ENCODE measurements at places on chromosomes 6 and 20. TPM values are rescaled to one million over a fixed set of nuclear protein-coding genes. Genes with fewer than 3 reads are reported as not detected.

The PSORS1C2 gene
- not detected for polyA plus RNA-seq

- no peak for DNase-seq
These were observed 18.0 kb downstream of the BAG2 start for GRCh38 chr6:57190140-57190539.

DNA sequence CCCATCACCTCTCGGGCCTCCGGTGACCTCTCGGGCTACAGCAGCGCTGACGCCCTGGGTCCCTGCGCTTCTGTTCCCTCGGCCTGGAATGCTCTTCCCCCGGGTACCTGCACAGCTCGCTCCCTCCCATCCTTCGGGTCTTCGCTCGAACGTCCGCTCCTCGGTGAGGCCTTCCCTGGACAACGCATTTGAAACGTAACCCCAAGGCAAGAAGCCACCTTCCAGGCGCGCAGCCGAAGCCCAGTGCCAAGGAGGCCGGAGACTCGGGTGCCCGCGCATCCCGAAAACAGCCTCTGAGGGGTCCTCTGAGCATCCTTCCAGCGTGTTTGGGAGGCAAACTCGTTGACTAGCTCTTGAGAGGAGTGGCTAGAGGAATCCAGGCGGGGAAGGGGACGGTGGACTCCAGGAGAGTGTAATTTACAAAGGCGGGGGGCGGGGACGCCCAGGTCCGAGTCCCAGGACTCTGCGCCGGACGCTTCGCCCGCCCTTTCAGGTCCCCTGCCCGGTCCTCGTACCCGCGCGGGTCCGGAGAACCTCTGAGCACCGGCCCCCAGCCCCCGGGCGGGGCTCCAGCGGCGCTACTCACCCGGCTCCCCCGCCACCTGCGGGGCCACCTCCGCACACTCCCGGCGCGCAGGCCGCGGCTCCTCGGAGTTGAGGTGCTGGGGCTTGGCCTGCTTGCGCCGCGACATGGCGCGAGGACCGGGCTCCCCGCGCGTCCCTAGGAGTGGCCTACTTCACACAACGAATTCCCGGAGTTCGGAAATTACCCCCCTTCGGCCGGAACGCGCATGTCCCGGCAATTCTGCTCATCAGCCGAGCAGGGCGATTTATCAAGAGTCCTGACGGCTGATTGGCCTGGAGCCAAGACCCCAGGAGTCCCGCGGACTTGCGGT is 86.8 kb downstream of the ZFP64 start:
- DNase-seq = no peak

- no peak for DNase-seq
These were observed 125.3 kb upstream of the AKIRIN2 start for GRCh38 chr6:87827346-87827745.

The ZBP1 gene
- 0.33 TPM for polyA plus RNA-seq
